ENCODE measurements at places on chromosomes 2 and 18.
A peak's percentile ranks its signal among the peaks of the same experiment; 100 is the strongest.

GRCh38 chr2:238996331-238997136 lies 148.6 kb downstream of the TWIST2 start:
- DNase-seq, result no peak

GRCh38 chr2:181784556-181784955 lies 104.2 kb upstream of the NEUROD1 start:
- DNase-seq, result no peak

DNA sequence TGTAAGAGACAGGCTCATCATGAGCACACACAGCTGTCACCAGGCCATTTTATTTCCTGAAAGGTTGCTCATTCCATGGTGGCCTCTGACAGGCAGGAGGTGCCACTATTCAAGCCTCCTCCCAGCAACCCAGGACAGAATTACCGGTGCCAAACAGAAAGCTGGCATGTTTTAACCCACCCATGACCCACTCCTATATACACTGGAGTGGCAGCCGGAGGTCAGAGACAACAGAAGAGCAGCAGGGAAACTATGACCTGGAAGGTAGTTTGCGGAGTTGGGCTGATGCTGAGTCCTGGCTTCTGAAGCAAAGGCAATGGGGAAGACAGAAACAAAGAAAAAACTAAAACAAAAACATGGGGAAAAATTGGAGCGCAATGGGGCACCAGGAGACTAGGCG lies 2.3 kb downstream of the RFTN2 start:
- DNase-seq, result no peak

DNA sequence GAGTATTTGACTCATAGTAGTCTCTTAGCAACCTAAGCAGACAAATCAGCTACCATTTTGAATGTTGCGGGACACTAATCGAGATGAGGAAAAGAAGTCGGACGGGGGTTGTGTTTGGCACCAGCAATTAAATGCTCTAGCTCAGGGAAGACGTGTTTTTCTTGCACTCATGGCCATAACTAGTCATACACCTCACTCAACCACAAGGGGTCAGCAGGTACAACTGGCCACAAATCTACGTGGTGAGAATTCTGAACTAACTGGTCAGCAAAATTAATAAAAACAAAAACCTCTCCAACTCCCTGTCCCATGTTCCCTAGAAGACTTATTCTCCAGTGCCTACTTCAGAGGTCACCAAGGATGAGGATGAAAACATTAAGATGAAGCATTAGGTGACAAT lies 1467.8 kb downstream of the DPP10 start:
- DNase-seq, result no peak

DNA sequence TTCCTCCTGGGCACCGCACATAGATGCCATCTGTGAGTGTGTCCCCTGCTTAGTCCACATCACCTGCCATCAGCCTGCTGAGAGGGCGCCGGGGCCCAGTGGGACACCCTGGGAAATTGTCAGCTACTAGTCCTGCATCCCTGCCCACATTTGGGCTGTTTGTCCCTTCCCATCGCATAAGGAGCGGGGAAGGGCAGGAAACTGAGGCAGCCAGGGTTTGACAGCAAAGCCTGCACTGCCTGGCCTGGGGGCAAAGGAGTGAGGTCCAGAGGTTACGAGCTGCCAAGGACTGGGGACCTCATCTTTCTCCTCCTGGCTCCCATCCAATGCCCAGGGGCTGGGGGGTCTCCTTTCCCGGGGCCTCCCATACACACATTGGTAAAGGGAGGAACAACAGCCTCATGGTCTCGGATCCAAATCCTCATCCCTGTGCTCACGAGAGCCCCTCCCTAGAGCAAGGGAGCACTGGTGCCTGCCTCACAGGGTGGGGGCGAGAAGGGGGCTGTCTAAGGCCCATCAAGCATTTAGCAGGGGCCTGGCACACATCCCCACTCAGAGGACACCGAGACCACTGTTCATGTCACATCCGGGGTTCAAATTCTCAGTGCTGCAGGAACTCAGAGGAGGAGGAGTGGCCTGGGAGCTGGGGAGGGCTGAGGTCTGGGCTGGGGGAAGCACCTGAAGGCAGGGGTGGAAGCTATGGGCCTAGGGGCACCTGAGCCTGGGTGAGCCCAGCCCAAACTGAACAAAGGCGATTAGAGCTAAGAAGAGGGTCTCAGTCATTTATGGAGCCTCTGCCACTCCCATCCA lies 113.8 kb downstream of the SMAD7 start:
- DNase-seq, result no peak

GRCh38 chr2:235511187-235511661 lies 17.4 kb downstream of the AGAP1 start:
- DNase-seq, result peak; percentile 89

DNA sequence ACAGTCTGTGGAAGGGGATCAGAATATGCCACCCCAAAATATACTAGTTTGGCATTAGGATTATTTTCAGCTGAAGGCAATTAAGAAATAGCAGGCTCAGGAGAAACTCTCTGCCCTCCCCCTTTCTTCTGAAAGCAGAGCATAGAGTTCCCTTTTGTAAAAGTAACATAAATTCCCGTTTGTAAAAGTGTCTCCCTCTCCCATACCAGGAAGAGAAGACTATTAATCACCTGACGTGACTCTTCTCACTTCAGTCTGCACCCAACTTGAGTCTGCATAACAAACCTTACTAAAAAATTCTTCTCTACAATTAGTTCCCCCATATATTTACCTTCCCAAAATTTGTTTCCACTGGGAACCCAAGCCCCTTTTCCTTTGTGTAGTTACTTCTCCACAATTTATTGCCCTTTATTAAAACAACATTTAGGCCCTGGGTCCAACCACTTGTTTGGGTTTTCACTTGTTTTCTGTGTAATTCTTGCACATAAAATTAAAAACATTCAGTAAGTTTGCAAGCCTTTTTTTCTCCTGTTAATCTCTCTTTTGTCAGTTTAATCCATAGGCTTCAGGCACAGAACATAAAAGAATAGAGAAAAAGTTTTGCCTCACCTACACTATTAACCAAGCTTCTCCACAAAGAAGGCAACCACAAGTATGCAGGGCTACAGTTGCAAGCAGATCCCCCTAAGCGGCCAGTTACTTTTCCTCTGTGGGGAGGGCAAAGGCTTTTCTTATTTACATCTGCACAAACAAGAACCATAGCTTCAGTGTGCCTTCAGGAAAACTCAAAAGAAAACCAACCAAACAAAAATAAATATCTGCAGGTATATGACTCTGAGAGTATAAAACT lies 107.6 kb upstream of the MSH2 start:
- DNase-seq, result no peak

DNA sequence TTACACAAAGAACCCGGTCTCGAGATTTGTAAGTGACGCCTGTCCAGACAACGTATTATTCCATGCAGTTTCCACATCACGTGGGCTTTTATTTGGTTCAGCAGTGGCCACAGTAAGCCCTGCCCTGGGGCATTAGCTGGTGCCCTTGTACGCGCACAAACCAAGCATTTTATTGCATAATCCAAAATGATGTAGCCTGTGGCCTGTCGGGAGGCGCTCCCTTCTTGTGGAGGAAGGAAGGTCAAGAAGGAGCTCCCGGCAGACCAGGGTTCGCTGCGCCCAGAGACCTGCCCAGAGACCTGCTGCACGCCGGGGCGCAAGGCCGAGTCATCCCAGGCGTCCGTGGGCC lies 179.6 kb upstream of the ALKAL2 start:
- DNase-seq, result no peak

DNA sequence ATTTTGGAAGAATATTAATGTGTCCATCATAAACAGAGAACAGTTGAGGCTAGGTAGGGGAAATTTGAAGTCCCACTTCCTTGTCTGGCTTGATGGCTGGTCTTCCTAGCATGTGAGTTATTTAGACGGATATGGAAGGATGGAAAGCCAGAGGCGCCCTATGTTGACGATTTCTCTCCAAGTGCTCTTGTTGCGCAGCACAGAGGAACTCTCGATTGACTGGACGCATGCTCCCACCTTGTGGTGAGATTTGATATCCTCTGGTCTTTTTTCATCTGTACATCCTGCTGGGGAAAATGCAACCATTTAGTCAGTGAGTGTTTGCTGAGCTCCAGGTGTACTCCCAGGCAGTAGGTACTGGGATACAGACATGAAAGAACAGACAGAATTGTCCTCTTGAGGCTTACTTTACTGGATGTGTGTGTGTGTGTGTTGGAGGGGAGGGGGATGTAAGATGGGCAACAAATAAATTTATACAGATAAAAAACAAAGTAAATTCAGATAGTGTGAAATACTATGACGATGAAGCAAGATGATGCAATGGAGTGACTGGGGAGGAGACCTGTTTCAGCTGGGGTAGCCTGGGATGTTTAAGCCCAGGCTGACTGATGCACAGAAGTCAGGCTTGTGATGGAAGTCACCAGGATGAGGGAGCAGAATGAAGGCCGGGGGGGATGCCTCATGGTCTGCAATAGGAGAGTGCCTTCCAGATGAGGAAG lies 137.2 kb downstream of the TRIM43 start:
- peak; percentile 61 for DNase-seq

DNA sequence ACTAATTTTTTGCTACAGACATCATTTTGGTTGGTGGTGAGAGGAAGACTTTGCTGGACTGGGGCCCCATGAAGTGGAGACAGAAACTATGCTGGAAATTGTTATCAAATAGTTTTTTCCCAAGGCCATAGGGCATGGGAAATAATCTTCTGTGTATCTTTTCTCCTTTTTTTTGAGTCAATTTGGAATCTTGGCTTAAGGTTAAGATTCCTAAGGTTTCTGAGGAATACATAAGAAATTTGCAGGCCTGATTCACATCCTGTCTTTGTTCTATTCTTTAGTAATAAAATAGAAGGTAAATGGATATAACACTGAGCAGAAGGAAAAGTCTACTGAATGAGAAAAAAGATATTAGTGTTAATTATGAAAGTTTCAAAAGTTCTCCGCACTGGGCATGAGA lies 16.6 kb downstream of the SMC6 start:
- no peak for DNase-seq

GRCh38 chr2:214781226-214781625 lies 28.3 kb downstream of the BARD1 start:
- no peak for DNase-seq

DNA sequence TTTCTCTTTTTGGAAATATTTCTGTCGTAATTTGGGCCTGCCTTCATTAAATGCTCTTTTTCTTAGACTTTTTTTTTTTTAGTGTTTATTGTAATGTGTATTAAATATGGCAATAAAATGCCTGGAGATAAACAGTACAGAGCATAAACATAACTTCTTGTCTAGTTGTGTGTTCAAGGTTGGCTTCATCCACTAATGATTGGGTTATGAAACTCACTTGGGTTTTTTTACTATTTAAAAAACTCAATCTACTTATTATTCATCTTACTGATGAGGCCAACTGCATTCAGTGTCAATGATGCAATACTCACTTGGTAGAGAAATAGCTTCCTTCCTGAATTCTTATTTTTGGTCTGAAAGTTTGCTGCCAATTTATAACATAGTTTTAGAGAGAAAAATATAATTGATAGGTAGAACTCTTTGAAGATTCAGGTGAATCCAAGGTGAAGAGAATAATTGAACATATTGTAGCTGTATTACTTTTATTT lies 144.2 kb upstream of the NABP1 start:
- no peak for DNase-seq

DNA sequence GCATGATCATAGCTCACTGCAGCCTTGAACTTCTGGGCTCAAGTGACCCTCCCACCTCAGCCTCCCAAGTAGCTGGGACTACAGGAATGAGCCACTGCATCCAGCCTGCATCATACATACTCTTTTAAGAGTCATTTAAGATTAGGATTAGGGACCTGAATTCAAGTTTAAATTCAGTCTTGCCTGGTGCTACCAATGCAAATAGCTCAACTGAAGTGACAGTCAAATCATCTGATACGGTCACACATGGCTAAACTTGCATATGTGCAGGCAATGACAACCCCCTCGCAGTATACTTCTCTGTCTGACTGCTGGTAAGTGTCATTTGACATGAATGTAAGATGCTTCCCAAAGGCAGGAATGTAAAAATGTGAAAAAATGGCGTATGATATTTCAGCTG lies 31.8 kb upstream of the TMEM131 start:
- DNase-seq, result peak; percentile 41

DNA sequence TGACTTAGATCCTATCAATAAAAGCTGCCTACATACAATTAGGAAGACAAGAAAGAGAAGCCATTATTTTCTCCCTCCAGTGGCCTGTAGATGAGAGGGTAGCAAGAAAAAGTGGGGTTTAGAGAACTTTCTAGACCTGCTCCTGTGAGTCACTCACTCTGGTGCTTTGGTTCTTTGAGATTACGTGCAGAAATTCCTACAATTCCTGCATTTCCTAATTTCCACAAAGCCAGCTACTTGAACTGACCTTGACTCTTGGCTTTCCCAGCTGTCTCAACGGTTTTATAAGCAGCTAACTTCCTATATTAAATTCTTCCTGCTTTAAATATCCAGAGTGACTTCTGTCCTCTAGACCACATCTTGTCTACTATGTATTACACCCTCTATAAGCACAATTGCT lies 899.5 kb upstream of the KLHL29 start:
- no peak for DNase-seq

- no peak for DNase-seq
Observed at GRCh38 chr18:48884771-48885170, 66.0 kb downstream of the SMAD7 start.

- DNase-seq, result no peak
Observed at GRCh38 chr2:217313386-217313785, 453.5 kb upstream of the TNP1 start.

DNA sequence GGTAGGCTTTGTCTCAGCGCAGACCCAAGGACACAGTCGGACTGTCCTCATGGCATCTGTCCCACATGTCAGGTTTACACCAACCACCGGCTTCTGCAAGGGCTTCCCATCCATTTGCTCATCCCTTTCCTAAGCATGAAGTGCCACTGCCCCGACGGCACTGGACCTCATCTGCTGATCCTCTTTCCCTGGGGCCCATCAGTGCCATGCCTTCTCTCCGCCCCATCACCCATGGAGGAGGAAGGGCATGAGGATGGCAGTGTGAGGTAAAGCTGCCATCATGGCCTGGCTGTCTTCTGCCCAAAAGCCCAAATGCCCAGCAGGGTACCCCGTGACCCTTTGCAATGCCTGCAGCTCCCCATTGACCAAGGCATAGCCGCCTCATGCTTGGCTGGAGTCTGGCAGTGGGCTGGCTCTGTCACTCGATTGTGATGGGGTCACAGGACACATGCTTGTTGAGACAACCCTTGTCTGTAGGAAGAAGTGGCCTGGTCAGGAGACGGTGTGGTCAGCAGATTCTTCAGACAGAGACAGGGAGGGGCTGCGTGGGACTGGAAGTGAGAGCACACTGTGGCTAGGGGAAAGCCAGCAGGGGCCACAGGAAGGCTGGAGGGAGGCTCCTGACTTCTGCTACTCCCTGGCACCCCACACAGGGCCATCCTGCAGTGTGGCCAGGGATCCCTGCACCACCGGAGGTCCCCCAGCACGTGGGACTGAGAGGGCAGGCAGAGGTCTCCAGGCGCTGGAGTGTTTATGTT lies 493.7 kb upstream of the HS6ST1 start:
- DNase-seq, result no peak

All from NCI-H526 treated with DMSO at 0.1 percent for 48 hours (cell line).